ENCODE measurements at places on chromosomes 7 and 10.

DNA sequence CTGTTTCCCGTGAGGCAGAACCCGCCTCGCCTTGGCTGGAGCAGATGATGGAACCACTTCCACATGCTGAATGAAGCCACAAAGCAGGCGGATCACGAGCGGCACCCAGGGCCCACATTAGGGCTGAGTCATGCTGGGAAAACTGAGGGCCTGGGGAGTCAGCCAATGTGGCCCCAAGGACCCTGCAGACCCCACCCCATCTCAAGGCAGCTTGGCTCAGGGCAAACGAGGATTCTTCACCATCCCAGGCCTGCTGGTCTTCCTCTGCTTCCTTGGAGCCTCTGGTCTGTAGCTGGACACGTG, 488.0 kb downstream of the DNAJB6 start:
- no peak for DNase-seq

DNA sequence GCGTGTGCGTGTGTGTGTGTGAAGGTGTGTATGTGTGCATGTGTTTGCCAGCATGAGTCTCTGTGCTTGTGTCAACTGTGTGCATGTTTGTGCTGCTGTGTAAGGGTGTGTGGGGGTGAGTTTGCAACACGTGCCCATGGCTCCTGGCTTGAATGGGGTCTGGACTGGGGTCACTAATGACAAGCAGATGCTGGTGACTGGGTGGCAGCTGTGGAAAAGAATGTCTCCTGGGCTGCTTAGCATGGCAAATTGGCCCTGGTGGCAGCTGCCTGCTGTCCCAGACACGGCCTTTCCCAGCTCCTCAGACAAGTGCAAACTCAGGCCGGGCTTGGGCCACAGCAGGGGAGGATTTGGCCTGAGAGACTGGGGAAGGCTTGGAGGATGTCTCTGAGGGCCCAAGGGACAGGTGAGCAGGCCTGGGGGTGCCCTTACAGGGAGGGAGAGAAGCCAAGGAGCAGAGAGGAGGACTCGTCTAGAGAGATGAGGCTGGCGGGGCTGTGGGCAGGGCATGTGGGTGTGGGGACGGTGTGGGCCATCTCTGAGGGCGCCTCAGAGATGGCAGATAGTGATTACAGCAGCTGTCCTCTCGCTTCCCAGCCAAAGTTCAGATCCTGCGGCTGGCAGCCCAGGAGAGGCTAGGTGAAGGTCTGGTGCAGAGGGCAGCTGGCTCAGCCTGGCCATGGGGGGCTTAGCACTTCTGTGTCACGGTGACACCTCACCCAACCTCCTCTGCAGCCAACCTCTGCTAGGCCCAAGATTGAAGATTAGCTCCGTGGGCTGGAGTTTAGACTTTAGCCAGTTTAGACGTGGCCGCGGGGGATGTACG, 1.5 kb downstream of the AQP1 start:
- DNase-seq, result no peak

DNA sequence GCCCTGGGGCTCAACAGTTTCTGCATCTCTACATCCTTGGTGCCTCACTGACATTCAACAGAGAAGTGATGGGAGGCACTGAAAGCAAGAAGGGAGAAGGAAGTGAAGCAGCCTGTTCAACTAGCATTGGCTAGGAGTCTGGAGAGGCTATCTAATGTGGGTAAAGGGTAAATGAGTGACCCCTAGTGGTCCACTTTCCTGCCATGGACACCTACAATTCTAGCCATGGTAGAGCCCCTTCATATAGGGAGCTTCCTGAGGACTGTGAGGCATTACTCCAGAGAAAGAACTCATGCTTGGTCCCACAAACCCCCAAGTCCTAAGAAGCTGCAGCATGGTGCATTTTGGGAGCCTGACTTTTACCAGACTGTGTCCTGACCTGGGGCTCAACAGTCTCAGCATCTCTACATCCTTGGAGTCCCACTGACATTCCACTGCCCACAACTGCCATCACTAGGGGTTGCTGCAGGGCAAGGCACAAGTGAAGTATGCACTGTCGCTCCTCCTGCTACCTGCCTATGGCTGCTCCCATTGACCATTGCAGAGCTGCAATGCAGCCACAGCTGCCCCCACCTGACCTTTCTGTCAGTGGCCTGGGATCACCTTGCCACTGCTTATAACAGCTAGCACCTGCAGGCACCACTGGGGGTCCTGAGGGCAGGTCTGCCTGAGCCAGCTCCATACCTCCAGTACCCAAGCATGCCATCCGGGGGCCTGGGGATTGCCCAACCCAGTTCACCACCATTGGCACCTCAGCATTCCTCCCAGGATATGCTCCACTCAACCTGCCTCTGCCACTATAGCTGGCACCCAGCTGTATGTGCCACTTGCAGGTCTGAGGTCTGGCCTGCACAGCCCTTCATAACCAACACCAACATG, 44.1 kb upstream of the CDK6 start:
- DNase-seq, result peak; percentile 25

DNA sequence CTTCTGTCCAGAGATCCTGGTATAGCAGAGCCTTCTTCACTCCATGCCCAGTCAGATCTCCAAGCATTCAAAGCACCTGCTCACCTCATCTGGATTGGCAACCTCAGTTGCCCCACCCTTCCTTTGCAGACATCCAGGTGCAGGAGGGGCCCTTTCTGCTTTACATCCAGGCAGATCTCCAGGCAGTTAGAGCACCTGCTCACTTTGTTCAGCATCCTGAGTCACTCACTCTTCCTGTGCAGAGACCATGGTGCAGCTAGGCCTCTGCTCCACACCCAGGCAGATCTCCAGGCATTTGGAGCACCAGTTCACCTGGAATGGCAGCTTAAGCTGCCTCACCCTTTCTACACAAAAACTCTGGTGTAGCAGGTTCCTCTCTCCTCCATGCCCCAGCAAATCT, 153.1 kb downstream of the CDK14 start:
- DNase-seq, result no peak

GRCh38 chr10:122986335-122986734, 6.1 kb downstream of the PSTK start:
- DNase-seq, result no peak

GRCh38 chr7:150489782-150490181, 24.9 kb upstream of the GIMAP7 start:
- DNase-seq, result no peak

GRCh38 chr10:35398355-35398754, 62.0 kb downstream of the CCNY start:
- no peak for DNase-seq

- DNase-seq, result no peak
Measured at GRCh38 chr10:28327491-28327880, 24.6 kb upstream of the MPP7 start.

GRCh38 chr7:151793531-151793951, 83.4 kb downstream of the PRKAG2 start:
- no peak for DNase-seq

GRCh38 chr7:376306-377079, 86.5 kb downstream of the FOXL3 start:
- DNase-seq, result no peak

- DNase-seq, result no peak
Measured at GRCh38 chr10:123838596-123839310, 52.9 kb downstream of the CPXM2 start.

DNA sequence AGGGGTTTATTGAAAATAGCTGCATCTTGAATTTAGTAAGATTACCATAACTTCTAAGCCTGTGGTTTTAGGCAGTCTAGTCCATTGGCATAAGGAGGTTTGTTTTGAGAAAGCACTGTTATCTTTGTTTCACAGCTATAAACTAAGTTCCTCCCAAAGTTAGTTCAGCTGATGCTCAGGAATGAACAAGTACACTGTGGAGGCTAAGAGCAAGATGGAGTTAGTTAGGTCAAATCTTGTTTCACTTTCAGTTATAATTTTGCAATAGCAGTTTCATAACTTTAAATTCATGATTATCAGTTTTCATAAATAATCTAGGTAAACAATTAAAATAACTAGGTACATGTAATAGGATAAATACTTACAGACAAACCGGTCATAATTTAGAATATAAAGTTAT, 15.4 kb downstream of the SEC61G start:
- DNase-seq, result no peak

DNA sequence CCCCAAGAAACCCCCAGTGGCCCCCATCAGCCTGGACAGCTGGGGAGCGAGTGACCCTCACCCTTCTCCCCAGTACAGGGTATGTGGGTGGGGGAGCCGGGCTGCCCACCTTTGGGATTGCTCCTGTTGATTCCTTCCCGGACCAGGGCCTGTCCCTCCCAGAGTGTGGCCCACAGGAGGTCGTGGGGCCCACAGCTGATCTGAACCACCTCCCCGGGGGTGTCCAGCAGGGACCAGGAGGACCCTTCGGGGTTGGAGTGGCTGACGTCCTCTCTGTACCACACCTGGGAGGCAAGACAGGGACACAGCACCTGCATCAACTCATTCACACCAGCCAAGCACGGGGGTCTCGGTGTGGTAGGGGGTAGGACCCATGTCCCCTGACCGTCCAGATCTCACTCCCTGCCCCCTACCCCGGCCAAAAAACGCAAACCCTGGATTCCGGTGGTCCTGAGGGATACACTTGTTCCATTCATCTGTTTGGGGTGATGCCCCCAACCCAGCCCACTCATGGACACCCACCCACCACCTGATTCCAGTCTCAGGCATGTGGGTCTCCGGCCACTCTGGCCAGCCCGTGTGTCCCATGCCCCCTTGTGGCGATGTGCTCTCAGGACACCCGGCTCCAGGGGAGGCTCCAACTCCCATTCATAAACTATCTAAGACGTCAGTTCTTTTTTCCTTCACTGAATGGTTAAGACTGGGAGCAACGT, 10.9 kb downstream of the TECPR1 start:
- no peak for DNase-seq

DNA sequence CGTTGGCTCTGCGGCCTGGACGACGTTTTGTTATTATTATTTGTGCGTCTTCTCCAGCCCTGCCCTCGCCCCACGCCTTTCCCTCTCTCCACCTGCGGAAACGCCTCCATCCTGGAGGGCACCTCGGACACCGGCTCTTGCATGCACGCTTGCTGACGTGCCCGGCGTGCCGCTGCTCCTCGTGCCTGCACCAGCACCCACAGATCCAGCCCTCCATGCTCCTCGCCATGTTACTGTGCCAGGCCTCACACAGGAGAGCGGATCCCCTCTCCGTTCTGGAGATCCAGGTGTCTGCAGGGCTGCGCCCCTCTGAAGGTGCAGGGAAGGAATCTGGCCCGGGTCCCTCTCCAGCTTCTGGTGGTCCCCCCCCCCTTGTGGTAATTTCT, 373.9 kb upstream of the FOXK1 start:
- DNase-seq, result no peak

DNA sequence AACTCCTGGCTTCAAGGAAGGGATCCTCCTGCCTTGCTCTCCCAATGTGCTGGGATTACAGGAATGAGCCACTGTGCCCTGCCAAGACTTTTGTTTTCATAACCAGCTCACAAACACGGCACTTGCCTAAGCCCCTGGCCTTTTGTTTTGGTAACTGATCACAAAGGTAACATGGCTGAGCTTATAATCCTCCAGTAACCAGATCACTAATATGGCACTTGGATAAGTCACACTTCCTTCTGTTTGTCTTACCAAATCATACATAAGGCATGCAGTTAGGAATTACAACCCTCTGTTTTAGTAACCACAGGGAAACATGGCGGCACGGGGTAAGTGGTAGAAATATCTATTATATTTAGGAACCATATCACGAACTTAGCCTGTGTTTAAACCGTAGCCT, 577.1 kb downstream of the CALN1 start:
- DNase-seq, result no peak

DNA sequence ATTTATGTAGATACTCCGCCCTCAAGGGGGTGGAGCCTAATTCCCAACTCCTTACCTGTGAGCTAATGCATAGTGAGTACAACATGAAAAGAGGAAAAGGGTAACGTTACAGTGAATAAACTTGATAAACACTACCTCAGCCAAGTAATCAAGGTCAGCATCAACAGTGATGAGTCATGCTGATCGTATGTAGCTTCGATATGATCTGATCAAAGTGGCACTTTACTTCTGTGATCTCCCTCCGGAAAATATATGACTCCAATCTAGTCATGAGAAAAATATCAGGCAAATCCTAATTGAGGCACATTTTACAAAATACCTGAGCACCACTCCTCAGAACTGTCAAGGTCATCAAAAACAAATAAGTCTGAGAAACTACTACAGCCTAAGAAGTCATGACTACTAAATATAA, 70.4 kb downstream of the VTI1A start:
- DNase-seq, result no peak

DNA sequence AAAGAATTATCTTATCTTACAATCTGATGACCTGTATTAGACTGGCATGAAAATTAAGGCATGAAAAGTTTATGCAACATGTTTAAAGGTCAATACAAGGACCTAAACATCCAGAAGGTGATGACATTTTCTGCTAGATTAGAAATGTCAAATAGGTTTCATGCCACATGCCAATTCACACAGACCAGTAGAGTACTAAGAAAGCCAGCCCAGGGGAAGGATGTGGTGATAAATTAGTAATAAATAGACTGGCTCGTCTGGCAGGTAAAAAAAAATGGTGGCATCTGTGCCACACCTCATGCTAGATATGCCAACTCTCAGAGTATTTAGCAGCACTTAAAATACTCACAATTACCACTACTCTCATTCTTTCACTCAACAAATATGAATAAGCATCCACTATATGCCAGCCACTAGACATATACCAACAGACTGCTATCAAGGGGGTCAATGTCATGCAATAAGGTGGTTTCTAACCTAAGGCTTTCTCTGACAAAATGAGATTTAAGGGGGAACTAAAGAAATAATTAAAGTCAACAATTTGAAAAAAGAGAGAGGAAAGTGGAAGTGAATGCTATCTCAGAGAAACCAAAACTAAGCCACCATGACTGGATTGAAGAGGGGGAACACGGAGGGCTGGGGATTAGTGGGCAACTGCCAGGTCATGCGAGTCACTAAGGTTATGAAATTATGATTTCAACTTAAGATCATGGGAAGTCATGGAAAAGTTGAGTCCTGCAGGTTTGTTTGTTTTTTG, 83.5 kb downstream of the SGMS1 start:
- peak; percentile 34 for DNase-seq

- no peak for DNase-seq
Measured at GRCh38 chr10:125089469-125089868, 70.9 kb downstream of the CTBP2 start.

DNA sequence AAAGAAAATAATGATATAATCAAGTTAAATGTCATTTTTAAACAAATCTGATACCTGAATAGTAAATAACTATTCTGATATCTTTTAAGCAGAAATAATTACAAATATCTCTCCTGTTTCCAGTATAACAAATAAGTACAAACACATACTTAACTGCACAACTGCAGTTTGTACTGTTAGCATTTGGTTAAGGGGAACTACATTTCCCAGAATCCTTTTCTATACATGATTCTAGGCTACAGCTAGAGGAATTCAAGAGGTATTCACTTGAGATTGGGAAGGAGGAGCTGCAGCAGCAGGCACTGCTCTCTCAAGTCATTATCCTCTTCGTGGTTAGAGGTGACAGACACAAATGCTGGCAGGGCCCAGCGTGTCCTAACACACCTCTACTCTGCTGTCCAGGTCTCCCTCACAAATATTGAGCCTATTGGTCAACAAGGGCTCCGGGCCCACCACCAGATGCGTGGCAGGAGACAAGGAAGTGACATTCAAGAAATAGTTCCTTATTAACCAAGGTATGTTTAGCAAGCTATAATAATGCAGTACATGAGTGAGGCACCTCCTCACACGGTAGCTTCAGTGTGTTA, 255.1 kb upstream of the MKLN1 start:
- peak; percentile 22 for DNase-seq

Data from CD4-positive, alpha-beta T cell treated with Interleukin-15 for 4 hours (primary cell).